ENCODE measurements at places on chromosomes 1 and 21. TPM values are rescaled to one million over a fixed set of nuclear protein-coding genes. Genes with fewer than 3 reads are reported as not detected.

- no peak overlapping the region for H3K4me3 ChIP-seq
- no peak overlapping the region for H3K27ac ChIP-seq
- H3K36me3 ChIP-seq: no peaks in the 10 kb centered on the region
- DNase-seq: no peak
- H3K4me1 ChIP-seq: no peaks in the 10 kb centered on the region
These were observed 12.7 kb upstream of the ZMYM6 start for GRCh38 chr1:35044431-35044830.

DNA sequence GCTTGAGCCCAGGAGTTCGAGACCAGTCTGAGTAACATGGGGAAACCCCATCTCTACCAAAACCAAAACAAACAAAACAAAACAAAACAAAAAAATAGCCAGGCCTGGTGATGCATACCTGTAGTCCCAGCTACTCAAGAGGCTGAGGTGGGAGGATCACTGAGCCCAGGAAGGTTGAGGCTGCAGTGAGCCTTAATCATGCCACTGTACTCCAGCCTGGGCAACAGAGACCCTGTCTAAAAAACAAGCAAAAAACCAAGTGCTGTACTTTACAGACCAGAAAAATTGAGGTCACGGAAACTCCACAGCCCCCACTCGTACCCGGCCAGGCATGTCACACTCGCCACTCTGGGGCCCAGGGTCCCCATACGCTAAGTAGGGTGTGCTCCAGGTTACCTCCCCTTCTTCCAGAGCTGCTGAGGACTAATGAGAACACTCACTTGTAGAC is 22.9 kb downstream of the ATP2B4 start:
- no peak overlapping the region for H3K4me3 ChIP-seq
- DNase-seq: no peak
- no peak overlapping the region for H3K27ac ChIP-seq
- H3K4me1 ChIP-seq: peaks cover 2% of the 10 kb centered on the region
- no peaks in the 10 kb centered on the region for H3K36me3 ChIP-seq

Gene NFASC
- total RNA-seq: 92.7 TPM

DNA sequence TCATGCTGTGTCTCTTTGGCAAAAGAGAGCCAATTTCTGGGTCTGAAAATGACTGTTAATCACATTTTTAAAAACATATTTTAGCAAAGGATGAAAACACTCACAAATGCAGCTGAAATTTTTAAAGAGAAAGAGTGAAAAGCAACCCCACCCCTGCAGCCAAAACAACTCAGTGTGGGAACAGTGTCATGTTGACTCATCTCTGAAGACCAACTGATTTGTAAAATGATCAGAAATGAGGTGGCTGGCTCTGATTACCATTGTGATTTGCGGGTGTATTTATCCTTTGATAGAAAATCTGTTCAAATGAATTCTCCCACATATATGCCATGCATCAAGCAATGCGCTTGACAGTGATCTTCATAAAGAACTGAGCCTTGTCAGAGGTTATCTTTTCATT is 287.0 kb upstream of the ESRRG start:
- H3K27ac ChIP-seq: no peak overlapping the region
- no peaks in the 10 kb centered on the region for H3K27me3 ChIP-seq
- DNase-seq: no peak
- H3K4me3 ChIP-seq: no peak overlapping the region
- H3K36me3 ChIP-seq: no peaks in the 10 kb centered on the region

Gene LRRC8C
- total RNA-seq: 9.0 TPM

DNA sequence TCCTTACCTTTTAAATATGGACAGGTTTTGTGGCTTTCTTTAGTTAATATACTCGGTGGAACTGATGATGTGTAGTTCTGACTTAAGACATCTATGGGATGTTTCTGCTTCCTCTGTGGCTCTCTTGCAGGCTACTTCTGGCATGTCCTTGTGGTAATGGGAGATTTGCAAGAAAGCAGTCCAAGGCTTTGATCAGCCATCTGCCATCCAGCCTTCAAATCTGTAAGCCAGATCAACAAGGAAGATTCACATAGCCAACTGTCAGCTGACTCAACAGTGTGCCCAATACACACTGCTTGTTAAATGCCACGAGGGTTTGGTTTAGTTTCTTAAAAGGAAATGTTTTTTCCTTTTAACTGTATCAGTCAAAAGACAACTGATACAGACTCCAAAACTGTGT is 722.2 kb upstream of the CHRM3 start:
- no peaks in the 10 kb centered on the region for H3K27me3 ChIP-seq
- no peak for DNase-seq
- H3K27ac ChIP-seq: no peak overlapping the region
- no peak overlapping the region for H3K4me3 ChIP-seq
- no peaks in the 10 kb centered on the region for H3K4me1 ChIP-seq

DNA sequence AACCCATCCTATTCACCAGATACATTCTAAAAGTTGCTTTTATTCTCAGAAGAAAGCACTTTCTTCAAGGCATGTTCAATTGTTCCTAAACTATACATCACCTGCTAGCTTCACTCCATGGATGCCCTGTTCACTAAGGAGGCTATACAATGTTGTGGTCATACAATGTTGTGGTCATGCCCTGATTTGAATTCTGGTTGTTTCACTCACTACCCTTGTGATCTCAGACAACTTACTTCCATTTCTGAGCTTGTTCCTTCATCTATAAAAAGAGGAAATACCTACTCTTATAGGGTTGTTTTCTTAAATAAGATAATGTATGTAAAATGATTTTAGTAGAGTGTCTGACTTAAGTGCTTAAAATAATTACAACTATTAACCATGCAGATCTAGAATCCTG is 19.7 kb downstream of the EDEM3 start:
- no peaks in the 10 kb centered on the region for H3K36me3 ChIP-seq
- no peak overlapping the region for H3K4me3 ChIP-seq
- DNase-seq: no peak

Gene TLR5
- total RNA-seq: 4.9 TPM

DNA sequence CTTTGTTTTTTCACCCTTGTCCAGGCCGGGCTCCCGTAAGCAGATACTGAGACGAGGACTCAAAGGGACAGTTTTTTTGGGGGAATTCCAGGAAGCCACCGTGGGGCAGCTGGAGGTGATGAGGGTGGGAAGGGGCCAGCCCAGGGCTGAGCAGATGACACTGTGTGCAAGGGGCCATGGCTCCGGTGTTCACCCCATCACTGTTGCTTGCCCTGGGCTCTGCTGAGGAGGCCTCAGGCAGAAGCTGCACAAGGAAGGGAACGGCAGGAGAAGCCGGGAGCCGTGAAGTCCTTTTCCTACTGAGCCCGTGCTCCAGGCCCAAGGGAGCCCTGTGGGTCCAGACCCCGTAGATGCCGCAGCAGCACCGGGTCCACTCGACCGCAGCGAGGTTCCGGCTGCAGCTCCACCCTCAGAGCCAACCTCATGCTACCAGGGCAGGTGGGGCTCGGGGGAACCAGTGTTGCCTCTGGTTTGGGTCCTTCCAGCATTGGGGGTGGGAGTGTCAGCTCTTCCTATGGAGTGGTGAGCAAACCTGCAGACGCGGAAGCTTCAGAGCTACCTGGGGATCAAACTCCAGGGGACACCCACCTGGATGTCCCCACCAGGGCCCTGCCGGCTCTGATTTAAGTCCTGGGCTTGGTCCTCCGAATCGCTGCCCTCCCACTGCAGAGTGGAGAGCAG is 4.3 kb upstream of the CALML6 start:
- H3K4me3 ChIP-seq: no peak overlapping the region
- H3K36me3 ChIP-seq: no peaks in the 10 kb centered on the region
- no peak overlapping the region for H3K27ac ChIP-seq
- no peaks in the 10 kb centered on the region for H3K27me3 ChIP-seq
- H3K4me1 ChIP-seq: no peaks in the 10 kb centered on the region
- DNase-seq: peak; percentile 51

- no peaks in the 10 kb centered on the region for H3K27me3 ChIP-seq
- H3K4me1 ChIP-seq: no peaks in the 10 kb centered on the region
- H3K27ac ChIP-seq: peak overlapping the region; percentile 22
- no peaks in the 10 kb centered on the region for H3K36me3 ChIP-seq
- peak; percentile 90 for DNase-seq
These were observed 22.6 kb downstream of the COL18A1 start for GRCh38 chr21:45427331-45428271.

Gene LRRC3
- total RNA-seq: 1.6 TPM

- no peak overlapping the region for H3K27ac ChIP-seq
- H3K27me3 ChIP-seq: no peaks in the 10 kb centered on the region
- no peaks in the 10 kb centered on the region for H3K36me3 ChIP-seq
- DNase-seq: peak; percentile 77
- no peaks in the 10 kb centered on the region for H3K4me1 ChIP-seq
These were observed 28.3 kb upstream of the RCSD1 start for GRCh38 chr1:167601442-167602383.

- H3K4me3 ChIP-seq: no peak overlapping the region
- no peak for DNase-seq
- no peaks in the 10 kb centered on the region for H3K4me1 ChIP-seq
- no peak overlapping the region for H3K27ac ChIP-seq
These were observed 158.4 kb upstream of the BACE2 start for GRCh38 chr21:41009398-41010100.

- DNase-seq: no peak
- no peaks in the 10 kb centered on the region for H3K4me1 ChIP-seq
- no peaks in the 10 kb centered on the region for H3K36me3 ChIP-seq
- H3K27me3 ChIP-seq: no peaks in the 10 kb centered on the region
These were observed 14.8 kb upstream of the ZNF669 start for GRCh38 chr1:247118946-247119446.

DNA sequence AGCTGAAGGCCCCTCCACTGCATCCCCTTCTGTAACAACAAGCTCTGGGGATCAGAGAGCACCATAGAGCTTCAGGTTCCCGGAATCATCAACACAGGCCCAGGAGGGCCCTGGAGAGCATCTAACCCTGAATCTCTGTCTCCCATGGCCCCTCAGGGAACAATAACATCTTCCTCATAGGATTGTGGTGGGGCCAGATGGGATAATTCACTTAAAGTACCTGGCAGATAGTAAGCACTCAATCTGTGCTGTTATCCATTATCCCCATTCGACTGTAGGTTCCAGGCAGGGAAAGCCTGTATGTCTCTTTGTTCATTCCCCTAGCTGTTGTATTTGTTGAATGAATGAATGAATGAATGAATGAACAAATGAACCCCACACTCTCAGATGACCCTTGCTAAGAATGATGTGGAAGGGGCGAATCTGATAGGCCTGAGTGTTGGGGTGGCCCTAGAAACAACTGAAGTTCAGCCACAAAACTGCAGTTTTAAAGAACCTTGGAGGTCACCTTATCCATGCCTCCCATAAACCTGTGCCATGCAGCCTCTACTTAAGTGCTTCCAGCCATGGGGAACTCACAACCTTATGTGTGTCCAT is 14.5 kb downstream of the LAPTM5 start:
- H3K4me3 ChIP-seq: no peak overlapping the region
- no peaks in the 10 kb centered on the region for H3K27me3 ChIP-seq
- H3K36me3 ChIP-seq: no peaks in the 10 kb centered on the region
- no peak for DNase-seq
- H3K4me1 ChIP-seq: no peaks in the 10 kb centered on the region

Gene GBP6
- total RNA-seq: not detected

Gene PODN
- total RNA-seq: 54.8 TPM

GRCh38 chr1:20212085-20212684 is 25.9 kb upstream of the PLA2G2C start:
- no peaks in the 10 kb centered on the region for H3K27me3 ChIP-seq
- no peaks in the 10 kb centered on the region for H3K4me1 ChIP-seq
- H3K27ac ChIP-seq: no peak overlapping the region
- DNase-seq: no peak

GRCh38 chr1:41380979-41381691 is 19.9 kb downstream of the FOXO6 start:
- no peaks in the 10 kb centered on the region for H3K27me3 ChIP-seq
- DNase-seq: peak; percentile 76
- H3K4me3 ChIP-seq: peak overlapping the region; percentile 51
- no peaks in the 10 kb centered on the region for H3K36me3 ChIP-seq
- no peaks in the 10 kb centered on the region for H3K4me1 ChIP-seq

Gene ARHGAP29
- total RNA-seq: 65.4 TPM

GRCh38 chr21:39107739-39108138 is 75.5 kb downstream of the PSMG1 start:
- H3K36me3 ChIP-seq: no peaks in the 10 kb centered on the region
- no peaks in the 10 kb centered on the region for H3K4me1 ChIP-seq
- H3K27me3 ChIP-seq: no peaks in the 10 kb centered on the region
- no peak for DNase-seq

- no peaks in the 10 kb centered on the region for H3K27me3 ChIP-seq
- H3K4me1 ChIP-seq: no peaks in the 10 kb centered on the region
- no peak for DNase-seq
- no peaks in the 10 kb centered on the region for H3K36me3 ChIP-seq
These were observed 19.6 kb downstream of the SIPA1L2 start for GRCh38 chr1:232610192-232610901.

DNA sequence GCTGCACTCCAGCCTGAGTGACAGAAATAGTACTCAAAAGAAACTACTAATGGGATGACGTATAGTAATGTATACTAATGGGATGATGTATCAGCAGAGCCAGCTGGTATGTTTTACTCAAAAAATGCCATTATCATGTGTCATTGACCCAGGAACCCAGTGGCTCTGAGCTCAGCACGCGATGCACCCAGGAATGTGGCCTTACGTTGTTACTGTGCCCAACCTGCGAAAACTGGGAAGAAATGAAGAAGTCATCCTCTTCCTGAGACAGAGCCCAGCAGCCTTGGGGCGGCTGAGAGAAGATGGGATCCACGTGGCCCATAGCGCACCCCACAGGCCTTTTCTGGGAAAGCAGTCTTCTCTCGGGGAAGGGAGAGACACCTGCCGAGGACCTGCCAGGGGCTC is 8.8 kb downstream of the UBE2J2 start:
- no peaks in the 10 kb centered on the region for H3K27me3 ChIP-seq
- no peak overlapping the region for H3K4me3 ChIP-seq
- no peak for DNase-seq
- H3K36me3 ChIP-seq: peaks cover 2% of the 10 kb centered on the region
- no peak overlapping the region for H3K27ac ChIP-seq
- H3K4me1 ChIP-seq: no peaks in the 10 kb centered on the region

DNA sequence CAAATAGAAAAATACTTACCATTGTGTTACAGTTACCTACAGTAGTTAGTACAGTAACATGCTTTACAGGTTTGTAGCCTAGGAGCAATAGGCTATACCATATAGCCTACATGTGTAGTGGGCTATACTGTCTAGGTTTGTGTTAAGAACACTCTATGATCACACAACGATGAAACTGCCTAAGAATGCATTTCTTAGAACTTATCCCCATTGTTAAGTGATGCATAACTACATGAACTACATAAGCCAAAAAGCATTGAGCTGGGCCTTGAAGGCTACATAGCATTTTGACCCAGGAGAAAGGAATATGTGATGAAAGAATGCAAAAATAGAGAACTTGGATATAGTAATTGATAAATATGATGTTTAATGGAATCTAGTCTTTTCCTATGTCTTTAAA is 46.4 kb upstream of the JUN start:
- H3K36me3 ChIP-seq: no peaks in the 10 kb centered on the region
- DNase-seq: no peak
- no peak overlapping the region for H3K27ac ChIP-seq
- H3K27me3 ChIP-seq: no peaks in the 10 kb centered on the region
- no peaks in the 10 kb centered on the region for H3K4me1 ChIP-seq
- no peak overlapping the region for H3K4me3 ChIP-seq

GRCh38 chr1:183630748-183631147 is 4.8 kb downstream of the ARPC5 start:
- no peak overlapping the region for H3K4me3 ChIP-seq
- no peak overlapping the region for H3K27ac ChIP-seq
- peaks cover 2% of the 10 kb centered on the region for H3K4me1 ChIP-seq
- H3K36me3 ChIP-seq: no peaks in the 10 kb centered on the region

GRCh38 chr1:98030483-98030882 is 109.6 kb upstream of the DPYD start:
- H3K27me3 ChIP-seq: no peaks in the 10 kb centered on the region
- no peak overlapping the region for H3K27ac ChIP-seq
- H3K4me1 ChIP-seq: no peaks in the 10 kb centered on the region
- no peak for DNase-seq
- H3K36me3 ChIP-seq: no peaks in the 10 kb centered on the region
- no peak overlapping the region for H3K4me3 ChIP-seq

Gene AMY1A
- total RNA-seq: not detected

Gene SLC1A7
- total RNA-seq: 1.4 TPM

Gene PDE9A
- 11.8 TPM for total RNA-seq

Gene CCDC27
- not detected for total RNA-seq
